Epithelial cell of alveolus of lung (primary cell): ENCODE measurements at places on chromosomes 6 and 20. TPM values are rescaled to one million over a fixed set of nuclear protein-coding genes. Genes with fewer than 3 reads are reported as not detected.

MROH8 gene
- 0.39 and 2.5 TPM in 2 replicates for total RNA-seq

TREM2 gene
- total RNA-seq = not detected in 2 replicates

TNXB gene
- total RNA-seq = 0.52 and 34.1 TPM in 2 replicates

SYTL3 gene
- total RNA-seq = 1.3 and 1.4 TPM in 2 replicates

ESR1 gene
- total RNA-seq = 0.13 TPM in 1 of 2 replicates, not detected in the other

DYNLT1 gene
- 69.8 and 144 TPM in 2 replicates for total RNA-seq
